ENCODE measurements at places on chromosomes 4 and X. TPM values are rescaled to one million over a fixed set of nuclear protein-coding genes. Genes with fewer than 3 reads are reported as not detected.

PARM1 gene
- 0.09 TPM for total RNA-seq

JAKMIP1 gene
- not detected for total RNA-seq

LEF1 gene
- 0.84 TPM for total RNA-seq

CLIC2 gene
- total RNA-seq, result 19.2 TPM

LANCL3 gene
- total RNA-seq, result 0.51 TPM

Measured in dermis blood vessel endothelial cell (primary cell).